Activated CD8-positive, alpha-beta memory T cell treated with anti-CD3 and anti-CD28 coated beads, Interleukin-2, amount 10 ng/mL, durations not matched to agents 7 days and 5 days (primary cell): ENCODE measurements at places on chromosomes 5 and 9. TPM values are rescaled to one million over a fixed set of nuclear protein-coding genes. Genes with fewer than 3 reads are reported as not detected.

Gene ANKRD18A
- 1.5 TPM for total RNA-seq

Gene CARD6
- 4.6 TPM for total RNA-seq

GRCh38 chr9:128055344-128056040 lies 11.6 kb downstream of the NAIF1 start:
- H3K4me1 ChIP-seq, result peaks cover 2% of the 10 kb centered on the region
- H3K27me3 ChIP-seq, result peaks cover 3% of the 10 kb centered on the region

GRCh38 chr9:72041775-72042194 lies 18.6 kb downstream of the C9orf57 start:
- H3K4me3 ChIP-seq, result no peak overlapping the region
- H3K4me1 ChIP-seq, result peaks cover 4% of the 10 kb centered on the region
- no peaks in the 10 kb centered on the region for H3K36me3 ChIP-seq

- H3K27me3 ChIP-seq, result no peaks in the 10 kb centered on the region
- no peak overlapping the region for H3K27ac ChIP-seq
- H3K4me3 ChIP-seq, result no peak overlapping the region
- no peak for DNase-seq
- H3K4me1 ChIP-seq, result peaks cover 8% of the 10 kb centered on the region
Measured at GRCh38 chr9:137781906-137782585, 95.5 kb upstream of the CACNA1B start.

GRCh38 chr5:111680737-111681413 lies 76.1 kb downstream of the NREP start:
- no peaks in the 10 kb centered on the region for H3K4me1 ChIP-seq
- H3K27ac ChIP-seq, result no peak overlapping the region
- H3K4me3 ChIP-seq, result no peak overlapping the region
- no peak for DNase-seq
- H3K27me3 ChIP-seq, result peaks cover 11% of the 10 kb centered on the region
- H3K36me3 ChIP-seq, result no peaks in the 10 kb centered on the region

GRCh38 chr5:178232124-178232919 lies at the start of gene PHYKPL:
PHYKPL (minus strand) TSS chr5:178232802; CDS start chr5:178232550, 252 bp downstream.
- no peaks in the 10 kb centered on the region for H3K27me3 ChIP-seq
- peaks cover 80% of the 10 kb centered on the region for H3K4me1 ChIP-seq
- peak within 1 kb of the TSS; percentile 76 for H3K4me3 ChIP-seq
- peak; percentile 85 for DNase-seq
- peak within 1 kb of the TSS; percentile 85 for H3K27ac ChIP-seq

DNA sequence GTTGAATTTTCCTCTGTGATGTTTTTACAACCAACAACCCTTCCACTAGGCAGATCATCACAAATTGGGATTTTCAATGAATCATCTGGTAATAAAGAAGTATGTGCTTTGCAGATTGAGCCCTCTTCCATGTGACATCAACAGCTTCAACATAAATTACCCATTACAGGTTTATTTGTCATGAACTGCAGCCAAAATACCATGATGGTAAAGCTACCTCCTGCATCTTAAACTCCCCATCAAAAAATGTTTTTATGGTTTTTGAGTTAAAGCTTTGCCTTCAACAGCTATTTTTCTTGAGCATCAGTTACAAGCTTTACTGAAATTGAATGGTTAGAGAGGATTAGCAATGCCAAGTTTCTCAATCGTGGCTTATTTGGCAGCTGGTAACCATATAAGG lies 211.4 kb upstream of the TUSC1 start:
- H3K27ac ChIP-seq, result no peak overlapping the region
- no peak overlapping the region for H3K4me3 ChIP-seq

DNA sequence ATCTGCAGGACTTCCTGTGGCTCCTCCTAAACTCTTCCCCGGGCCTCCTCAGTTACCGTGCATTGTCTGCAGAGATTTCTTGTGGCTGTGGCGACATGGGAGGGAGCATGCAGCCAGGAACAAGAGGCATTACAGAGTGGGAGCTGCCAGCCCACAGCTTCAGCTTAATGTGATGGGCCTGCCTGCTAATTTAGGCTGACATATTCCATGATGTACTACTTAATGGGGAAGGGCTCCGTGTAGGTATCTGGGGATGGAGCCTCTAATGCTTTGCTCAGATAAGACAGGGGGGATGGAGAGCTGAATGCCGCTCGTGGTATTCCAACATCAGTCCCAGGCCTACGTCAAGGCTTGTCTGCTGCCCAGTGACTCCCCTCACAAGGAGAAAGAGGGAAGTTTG lies 137.6 kb upstream of the GPR151 start:
- no peak for DNase-seq
- H3K27ac ChIP-seq, result no peak overlapping the region
- peaks cover 5% of the 10 kb centered on the region for H3K4me1 ChIP-seq
- no peaks in the 10 kb centered on the region for H3K27me3 ChIP-seq

DNA sequence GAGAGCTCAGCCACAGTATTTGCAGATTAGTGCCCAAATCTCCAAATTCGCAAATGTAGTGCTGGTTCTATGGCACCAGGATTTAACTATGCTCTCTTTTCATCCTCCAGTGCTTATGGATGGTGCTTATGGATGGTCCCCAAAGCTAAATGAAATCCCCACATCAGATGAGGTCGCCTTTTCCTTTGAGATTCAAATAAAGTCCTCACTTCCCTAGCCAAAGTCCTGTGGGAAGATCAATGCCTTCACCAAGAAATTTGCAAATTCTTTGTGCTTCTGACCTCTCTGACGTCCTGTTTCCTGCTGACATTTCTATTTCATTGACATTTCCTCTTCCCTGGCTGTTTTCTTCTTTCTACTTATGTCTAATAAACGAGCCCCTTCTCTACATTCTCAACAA lies 1077.0 kb upstream of the C9orf72 start:
- no peak overlapping the region for H3K4me3 ChIP-seq
- H3K27ac ChIP-seq, result no peak overlapping the region
- H3K36me3 ChIP-seq, result no peaks in the 10 kb centered on the region
- no peak for DNase-seq
- H3K27me3 ChIP-seq, result no peaks in the 10 kb centered on the region

DNA sequence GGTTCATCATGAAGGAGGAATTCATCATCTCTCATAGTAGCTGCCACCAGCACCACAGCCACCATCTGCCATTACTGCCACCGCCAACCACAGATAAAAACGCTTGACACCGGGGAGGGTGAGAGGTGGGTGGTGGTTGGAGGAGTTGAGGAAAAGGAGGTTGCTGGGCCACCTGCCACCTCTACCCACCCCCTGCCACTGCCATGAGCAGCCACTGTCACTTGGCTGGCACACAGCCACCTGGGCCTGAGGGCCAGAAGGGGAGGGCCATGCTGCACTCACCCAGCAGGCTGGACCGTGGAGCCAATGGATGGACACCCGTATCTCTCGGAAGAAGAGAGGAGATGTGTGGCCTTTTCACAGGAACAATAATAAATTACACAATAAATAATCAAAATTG lies 31.3 kb upstream of the SLC36A2 start:
- H3K4me1 ChIP-seq, result no peaks in the 10 kb centered on the region
- no peaks in the 10 kb centered on the region for H3K27me3 ChIP-seq
- H3K4me3 ChIP-seq, result no peak overlapping the region
- DNase-seq, result no peak
- H3K27ac ChIP-seq, result no peak overlapping the region
- H3K36me3 ChIP-seq, result no peaks in the 10 kb centered on the region

- no peak overlapping the region for H3K27ac ChIP-seq
- peaks cover 43% of the 10 kb centered on the region for H3K36me3 ChIP-seq
Measured at GRCh38 chr9:79583952-79584654, 12.3 kb downstream of the TLE4 start.

GRCh38 chr9:125908136-125908535 lies 161.0 kb downstream of the PBX3 start:
- no peaks in the 10 kb centered on the region for H3K4me1 ChIP-seq
- no peaks in the 10 kb centered on the region for H3K27me3 ChIP-seq
- no peak overlapping the region for H3K4me3 ChIP-seq
- DNase-seq, result no peak
- H3K27ac ChIP-seq, result no peak overlapping the region
- H3K36me3 ChIP-seq, result peaks cover 1% of the 10 kb centered on the region

GRCh38 chr9:22158927-22159346 lies 149.8 kb upstream of the CDKN2B start:
- no peak overlapping the region for H3K27ac ChIP-seq
- H3K36me3 ChIP-seq, result no peaks in the 10 kb centered on the region
- H3K27me3 ChIP-seq, result peaks cover 40% of the 10 kb centered on the region
- peaks cover 3% of the 10 kb centered on the region for H3K4me1 ChIP-seq
- no peak overlapping the region for H3K4me3 ChIP-seq

GRCh38 chr5:169809281-169809680 lies 171.0 kb downstream of the INSYN2B start:
- peaks cover 19% of the 10 kb centered on the region for H3K4me1 ChIP-seq
- no peaks in the 10 kb centered on the region for H3K27me3 ChIP-seq
- DNase-seq, result no peak
- H3K27ac ChIP-seq, result no peak overlapping the region
- H3K36me3 ChIP-seq, result peaks cover 41% of the 10 kb centered on the region

DNA sequence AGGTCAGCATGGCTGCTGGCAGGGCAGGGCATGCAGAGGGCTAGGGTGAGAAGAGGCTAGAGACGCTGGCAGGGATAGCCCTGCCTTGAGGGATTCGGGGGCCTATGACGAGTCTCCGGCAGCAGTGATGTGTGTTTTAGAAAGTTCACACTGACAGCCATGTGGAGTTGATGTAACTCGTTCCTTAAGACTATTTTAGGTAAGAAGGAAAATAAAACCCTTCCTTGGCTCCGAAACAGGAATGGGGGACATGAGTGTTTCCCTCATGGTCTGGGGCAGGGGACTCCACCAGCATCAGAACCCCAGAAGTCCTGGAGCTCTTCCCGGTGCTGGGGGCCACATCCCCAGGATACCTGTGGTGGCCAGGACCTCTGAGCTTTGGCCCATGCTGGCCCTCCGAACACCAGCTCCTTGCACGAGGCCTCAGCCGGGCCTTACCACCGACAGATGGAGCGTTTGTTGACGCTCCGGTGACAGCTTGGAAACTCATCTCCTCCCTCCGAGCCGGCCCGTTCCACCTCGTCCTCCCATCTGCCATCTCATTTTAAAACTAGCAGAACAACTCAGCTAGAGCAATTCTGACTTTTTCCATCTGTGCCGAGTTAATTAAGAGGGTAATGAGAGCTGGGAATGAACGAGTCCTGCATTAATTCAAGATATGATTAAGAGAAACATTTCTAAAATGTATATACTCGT lies 337.7 kb downstream of the CDK5RAP2 start:
- no peaks in the 10 kb centered on the region for H3K4me1 ChIP-seq
- H3K27ac ChIP-seq, result no peak overlapping the region
- H3K36me3 ChIP-seq, result no peaks in the 10 kb centered on the region
- no peak for DNase-seq

DNA sequence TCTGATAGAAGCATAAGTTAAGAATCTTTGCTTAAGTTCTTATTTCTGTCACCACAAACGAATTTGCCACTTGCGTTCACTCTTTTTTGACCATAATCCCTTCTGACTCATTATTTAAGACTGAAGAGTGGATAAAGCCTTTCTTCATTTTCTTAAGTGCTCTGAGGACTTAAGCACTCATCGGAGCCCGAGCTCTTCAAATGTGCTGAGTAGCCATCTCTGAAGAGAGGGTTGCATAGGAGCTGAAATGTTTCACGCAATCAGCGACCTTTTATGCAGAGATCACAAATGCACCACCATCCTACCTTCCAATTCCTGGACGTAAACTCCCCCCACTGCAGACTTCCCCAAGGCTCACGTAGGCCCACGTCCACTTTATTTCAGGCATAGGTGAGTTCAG lies 699.2 kb downstream of the IRX1 start:
- no peaks in the 10 kb centered on the region for H3K4me1 ChIP-seq
- no peak for DNase-seq
- H3K4me3 ChIP-seq, result no peak overlapping the region

GRCh38 chr9:34125681-34126206 lies 754 bp downstream of the DCAF12 start:
- peak overlapping the region; percentile 99 for H3K4me3 ChIP-seq
- peak overlapping the region; percentile 96 for H3K27ac ChIP-seq
- peaks cover 38% of the 10 kb centered on the region for H3K36me3 ChIP-seq

DNA sequence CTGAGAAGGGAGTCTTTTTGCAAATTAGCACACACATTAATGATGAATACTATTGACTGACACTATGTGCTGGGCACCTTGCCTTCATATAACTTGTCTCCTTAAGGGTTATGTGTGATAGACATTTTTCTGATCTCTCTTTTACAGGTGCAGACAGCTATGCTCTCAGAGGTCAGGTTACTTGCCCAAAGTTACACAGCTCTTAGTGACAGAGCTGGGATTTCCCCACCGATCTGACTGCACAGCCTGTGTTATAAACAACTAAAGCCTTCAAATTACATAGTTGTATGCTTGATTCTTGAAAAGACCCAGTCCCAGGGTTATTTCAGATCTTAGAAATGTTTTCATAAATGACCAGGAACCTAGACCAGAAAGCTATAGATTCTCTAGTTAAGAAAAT lies 462.7 kb downstream of the EBF1 start:
- H3K4me3 ChIP-seq, result no peak overlapping the region
- no peaks in the 10 kb centered on the region for H3K4me1 ChIP-seq
- no peak overlapping the region for H3K27ac ChIP-seq
- H3K27me3 ChIP-seq, result peaks cover 8% of the 10 kb centered on the region
- DNase-seq, result no peak

DNA sequence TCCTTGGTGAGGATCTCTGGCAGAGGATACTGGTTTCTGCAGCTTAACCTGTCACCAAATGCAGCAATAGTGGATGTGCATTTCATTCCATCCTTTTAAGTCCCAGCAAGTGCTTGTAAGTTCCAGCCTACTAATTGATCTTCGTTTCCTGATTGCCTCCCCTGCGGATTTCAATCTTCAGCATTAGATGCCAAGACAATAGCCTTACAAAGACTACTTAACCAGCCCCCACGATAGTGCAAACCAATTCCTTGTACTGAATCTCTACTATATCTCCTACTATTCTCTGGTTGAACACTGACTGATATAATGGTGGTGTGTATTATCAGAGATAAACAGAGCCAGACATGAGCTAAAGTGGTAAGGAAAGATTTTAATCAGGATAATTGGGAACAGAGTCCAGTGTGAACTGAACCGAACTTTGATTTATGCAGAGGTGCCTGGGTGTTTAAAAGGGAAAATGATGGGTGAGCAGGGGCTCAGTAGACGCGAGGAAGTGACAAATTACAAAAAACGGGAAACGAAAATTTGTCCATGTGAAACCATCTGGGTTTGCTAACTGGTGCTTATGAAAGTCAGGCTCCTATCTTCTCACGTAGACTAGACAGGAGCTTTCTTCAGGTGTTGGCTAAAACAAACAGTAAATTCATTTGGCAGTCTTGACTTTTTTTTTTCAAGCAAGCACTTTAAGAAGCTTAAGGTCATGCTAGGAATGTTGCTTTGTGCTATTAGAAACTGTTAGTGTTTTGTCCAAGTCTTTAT lies 106.9 kb upstream of the ST8SIA4 start:
- no peak overlapping the region for H3K27ac ChIP-seq
- no peaks in the 10 kb centered on the region for H3K36me3 ChIP-seq
- no peaks in the 10 kb centered on the region for H3K4me1 ChIP-seq

GRCh38 chr5:61347080-61347479 lies 15.0 kb downstream of the ZSWIM6 start:
- H3K27me3 ChIP-seq, result no peaks in the 10 kb centered on the region
- DNase-seq, result no peak
- H3K27ac ChIP-seq, result no peak overlapping the region
- no peak overlapping the region for H3K4me3 ChIP-seq
